T47D (cell line): ENCODE measurements at places on chromosomes 6 and 20.

GRCh38 chr6:117976030-117976651, 69.1 kb downstream of the SLC35F1 start:
- DNase-seq = peak; percentile 23

- no peak for DNase-seq
Observed at GRCh38 chr6:149423964-149424440, 23.9 kb downstream of the SUMO4 start.

DNA sequence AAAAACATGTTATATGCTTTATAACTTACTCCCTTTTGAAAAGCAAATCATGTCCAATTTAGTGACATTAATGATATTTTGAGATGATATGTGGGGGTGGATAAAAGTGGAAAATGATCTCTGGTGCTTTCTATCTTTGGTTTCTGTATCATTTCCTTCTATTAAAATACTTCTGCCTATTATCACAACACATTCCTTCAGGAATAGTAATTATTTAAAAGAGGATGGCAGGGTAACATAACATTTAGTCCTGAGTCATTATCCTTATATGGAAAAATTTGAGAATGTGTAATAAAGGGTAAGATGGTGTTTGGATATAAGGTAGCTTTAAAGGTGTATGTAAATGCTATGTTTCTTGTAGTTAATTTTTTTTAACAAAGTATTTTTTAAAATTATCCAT, 657.7 kb downstream of the PHF3 start:
- no peak for DNase-seq

- peak; percentile 74 for DNase-seq
Observed at GRCh38 chr20:33862709-33863403, 51.7 kb downstream of the CHMP4B start.

- peak; percentile 48 for DNase-seq
Observed at GRCh38 chr6:159692303-159693127, 526 bp downstream of the SOD2 start.

GRCh38 chr20:58431134-58431533, 42.1 kb downstream of the VAPB start:
- DNase-seq = no peak

GRCh38 chr6:24897186-24897585, 38.6 kb downstream of the RIPOR2 start:
- no peak for DNase-seq

GRCh38 chr6:77040568-77041195, 422.6 kb downstream of the HTR1B start:
- no peak for DNase-seq

GRCh38 chr6:100136590-100136989, 142.6 kb upstream of the MCHR2 start:
- no peak for DNase-seq

DNA sequence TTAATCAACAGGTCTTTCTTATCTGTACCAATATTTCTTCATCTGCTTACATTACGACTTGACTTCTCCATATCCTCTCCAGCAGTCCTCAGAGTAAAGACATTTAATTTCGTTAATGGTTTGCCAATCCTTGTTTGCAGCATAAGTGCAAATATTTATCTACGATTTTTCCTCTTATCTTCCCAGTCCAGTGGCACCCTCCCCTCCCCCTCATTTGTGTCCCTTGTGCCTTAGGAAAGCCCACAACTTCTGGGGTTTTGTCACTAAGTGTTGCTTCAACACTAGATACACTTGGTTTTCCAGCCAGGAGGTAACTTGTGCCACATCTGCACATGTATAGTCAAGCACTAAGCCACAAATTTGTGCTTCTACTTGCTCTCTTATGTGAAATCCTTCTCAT, 327.2 kb downstream of the CBLN4 start:
- no peak for DNase-seq

DNA sequence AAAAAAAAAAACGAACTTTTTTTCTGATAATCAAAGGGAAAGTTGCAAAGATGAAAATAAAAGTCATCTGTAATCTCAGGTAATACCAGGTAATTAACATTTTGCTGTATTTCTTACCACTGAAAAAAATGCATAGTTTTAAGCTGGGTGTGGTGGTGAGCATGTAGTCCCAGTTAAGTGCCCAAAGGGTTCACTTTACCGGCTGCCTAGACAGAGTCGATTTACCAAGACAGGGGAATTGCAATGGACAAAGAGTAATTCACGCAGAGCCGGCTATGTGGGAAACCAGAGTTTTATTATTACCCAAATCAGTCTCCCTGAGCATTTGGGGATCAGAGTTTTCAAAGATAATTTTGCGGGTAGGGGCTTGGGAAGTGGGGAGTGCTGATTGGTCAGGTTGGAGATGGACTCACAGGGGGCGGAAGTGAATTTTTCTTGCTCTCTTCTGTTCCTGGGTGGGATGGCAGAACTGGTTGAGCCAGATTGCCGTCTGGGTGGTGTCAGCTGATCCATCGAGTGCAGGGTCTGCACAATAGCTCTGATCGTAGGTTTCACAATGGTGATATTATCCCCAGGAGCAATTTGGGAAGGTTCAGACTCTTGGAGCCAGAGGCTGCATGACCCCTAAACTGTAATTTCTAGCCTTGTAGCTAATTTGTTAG, 51.9 kb downstream of the RPF2 start:
- no peak for DNase-seq

DNA sequence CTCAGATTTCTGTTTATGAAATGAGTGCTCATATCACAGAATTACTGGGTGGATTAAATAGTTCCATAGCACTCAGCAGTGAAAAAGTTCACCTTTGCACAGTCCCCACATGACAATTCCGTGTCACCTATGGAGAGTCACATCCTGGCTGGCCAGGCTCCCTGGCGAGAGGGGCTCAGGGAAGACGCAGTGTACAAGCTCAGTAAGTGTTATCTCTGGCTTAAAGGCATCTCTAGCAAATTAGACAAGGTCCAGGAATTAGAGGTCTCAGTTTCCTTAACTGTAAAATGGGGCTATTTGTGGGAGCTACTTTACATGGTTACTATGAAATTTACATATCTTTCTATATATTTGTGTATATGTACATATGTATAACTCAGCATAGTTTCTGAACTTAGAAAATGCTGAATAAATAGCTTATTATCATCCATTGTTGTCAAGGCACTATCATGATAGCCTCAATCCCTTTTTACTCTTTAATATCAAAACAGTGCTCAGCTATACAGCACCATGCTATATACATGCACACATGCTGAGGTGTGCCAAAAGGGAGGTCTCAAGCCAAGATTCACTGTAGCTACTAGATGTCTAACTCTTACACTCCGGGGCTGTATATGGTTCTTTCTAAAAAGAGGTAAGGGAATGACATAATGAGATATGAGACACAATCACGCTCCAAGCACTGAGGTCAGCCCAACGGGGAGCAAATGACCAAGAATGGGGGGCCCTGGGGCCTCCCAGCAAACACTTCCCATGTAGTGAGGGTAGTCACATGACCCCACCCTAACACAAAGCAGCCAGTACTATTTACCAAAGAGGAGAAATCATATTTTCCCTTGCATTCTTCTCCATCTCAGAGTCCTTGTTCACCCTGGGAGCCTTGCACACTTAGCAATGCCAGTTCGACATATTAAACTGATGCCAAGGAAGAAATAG, 59.4 kb downstream of the SLC22A23 start:
- no peak for DNase-seq

DNA sequence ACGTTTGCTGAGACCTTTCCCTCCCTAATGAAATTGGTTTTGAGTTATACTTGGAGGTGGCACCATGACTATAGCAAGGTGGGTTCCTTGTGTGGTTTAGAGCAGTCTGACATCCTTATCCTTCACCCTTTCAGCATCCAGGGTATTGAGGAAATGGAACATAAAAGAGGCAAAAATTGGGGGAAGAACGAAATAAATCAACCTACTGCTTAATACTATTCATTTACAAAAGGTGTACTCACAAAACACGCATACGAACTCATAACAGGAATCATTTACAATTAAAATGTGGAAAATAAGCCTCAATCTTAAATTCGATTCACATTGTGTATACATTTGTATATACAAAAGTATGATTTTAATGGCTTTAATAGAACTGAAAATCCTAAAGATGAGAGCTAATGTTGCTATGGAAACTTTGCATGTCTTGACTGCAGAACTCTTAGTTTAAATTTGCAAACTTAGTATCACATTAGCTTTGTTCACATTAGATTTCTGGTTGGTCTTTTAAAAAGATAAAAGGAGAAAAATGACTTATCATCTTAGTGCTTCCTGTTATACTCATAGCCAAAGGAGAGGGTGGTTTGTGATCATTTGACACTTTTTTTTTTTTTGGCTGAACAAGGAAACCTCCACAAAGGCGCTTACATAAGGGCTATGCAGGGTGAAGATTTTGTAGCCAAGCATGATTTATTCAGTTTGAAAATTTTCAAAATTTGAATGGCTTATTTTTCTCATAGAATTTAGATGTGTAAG, 76.1 kb upstream of the ATXN1 start:
- no peak for DNase-seq

- no peak for DNase-seq
Observed at GRCh38 chr6:38460186-38460585, 179.5 kb downstream of the BTBD9 start.

GRCh38 chr20:2930538-2930937, 57.3 kb downstream of the PTPRA start:
- DNase-seq = no peak

- no peak for DNase-seq
Observed at GRCh38 chr6:116191881-116192280, 62.0 kb downstream of the TSPYL4 start.

GRCh38 chr20:53793783-53794383, 200.2 kb upstream of the ZNF217 start:
- DNase-seq = no peak

DNA sequence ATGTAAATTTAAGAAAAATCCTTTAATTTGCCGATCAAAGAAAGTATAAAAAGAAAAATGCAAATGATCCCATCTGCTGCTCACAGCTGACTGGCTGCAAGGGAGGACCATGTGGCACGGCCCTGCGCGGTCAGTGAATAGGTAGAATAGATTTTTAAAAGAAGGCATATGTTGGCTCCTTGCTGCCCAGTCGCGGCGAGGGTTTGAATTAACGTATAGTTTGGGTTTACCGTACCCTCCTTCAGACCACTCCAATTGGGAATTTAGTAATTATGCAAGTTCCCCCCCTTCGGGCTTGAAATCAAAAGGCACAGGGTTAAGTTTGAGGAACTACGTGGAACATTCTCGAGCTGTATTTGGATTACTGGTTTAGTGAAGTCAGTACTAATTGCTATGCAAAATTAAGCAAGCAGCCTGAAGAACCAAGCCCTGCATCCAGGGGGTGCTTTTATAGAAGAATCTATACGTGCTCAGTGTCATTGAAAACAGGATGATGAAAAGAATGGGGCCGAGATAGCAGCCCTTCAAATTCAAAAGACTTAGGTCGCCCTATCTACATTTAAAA, 1.1 kb upstream of the BEND3 start:
- peak; percentile 42 for DNase-seq

- DNase-seq = no peak
Observed at GRCh38 chr6:96653181-96653580, 90.3 kb downstream of the FHL5 start.

- no peak for DNase-seq
Observed at GRCh38 chr6:24122139-24122538, 3.9 kb upstream of the NRSN1 start.

DNA sequence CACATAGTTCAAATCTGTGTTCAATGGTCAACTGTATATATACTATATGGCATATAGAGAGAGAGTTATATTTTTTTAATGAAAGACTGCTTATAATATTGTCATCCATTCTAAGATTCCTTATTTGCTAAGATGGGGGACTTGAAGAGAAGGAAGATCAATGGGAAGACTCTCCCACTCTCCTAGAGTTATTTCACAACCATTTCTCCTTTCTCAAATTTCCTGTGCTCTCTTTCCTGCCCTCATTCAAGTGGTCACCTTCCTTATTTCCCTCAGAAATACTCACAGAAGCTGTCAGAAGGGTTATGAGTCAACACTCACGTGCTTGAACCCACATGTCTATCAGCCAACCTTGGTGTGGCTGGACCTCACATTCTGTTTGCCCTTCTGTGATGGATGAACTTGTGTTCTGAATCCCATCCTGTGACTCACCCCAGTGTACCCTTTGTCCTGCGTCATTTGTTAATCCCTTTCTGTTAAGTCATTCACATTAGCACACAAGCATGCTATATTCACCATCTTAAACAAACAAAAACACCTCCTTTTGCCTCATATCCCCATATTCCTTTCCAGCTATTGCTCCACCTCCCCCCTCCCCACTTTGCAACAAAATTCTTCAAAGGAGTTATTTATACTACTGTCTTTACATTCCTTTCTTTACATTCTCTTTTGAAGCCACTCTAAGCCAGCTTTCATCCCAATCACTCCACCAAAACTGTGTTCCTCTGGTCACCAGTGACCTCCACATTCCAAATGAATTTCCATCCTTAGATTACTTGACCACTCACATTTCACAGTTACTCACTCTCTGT, 279.3 kb upstream of the TCF21 start:
- no peak for DNase-seq

DNA sequence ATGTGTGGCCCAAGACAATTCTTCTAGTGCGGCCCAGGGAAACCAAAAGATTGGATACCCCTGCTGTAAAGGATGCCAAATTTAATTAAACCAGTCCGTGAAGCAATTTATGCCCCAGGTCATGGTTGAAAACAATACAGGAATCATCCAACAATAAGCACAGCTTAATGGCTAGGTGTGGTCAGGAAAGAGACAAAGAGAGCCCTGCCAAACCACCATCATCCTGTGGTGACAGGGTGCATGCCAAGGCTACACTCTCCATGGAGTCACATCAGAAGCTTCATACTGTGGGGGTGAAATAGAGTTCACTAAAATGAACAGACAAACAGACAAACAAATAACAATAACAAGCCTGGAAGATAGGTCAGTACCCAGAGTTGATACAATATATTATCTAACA, 62.7 kb downstream of the DZANK1 start:
- no peak for DNase-seq

DNA sequence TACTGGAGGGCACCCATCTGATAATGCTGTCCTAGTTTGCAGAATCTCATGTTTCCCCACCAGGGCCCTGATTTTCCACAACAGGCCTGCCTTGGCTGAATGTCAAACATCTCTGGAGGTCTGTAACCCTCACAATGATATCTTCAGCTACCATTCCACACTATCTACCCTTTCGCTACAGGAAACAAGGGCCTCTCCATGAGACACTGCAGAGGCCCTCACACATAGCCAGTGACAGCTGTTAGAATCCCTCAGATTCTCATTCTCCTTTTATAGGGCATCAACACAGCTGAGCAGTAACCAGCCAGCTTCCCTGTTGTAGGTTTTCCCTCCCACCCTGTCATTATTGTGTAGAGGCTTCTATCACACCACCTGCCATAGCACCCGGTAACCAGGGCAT, 29.6 kb upstream of the MICB start:
- no peak for DNase-seq

DNA sequence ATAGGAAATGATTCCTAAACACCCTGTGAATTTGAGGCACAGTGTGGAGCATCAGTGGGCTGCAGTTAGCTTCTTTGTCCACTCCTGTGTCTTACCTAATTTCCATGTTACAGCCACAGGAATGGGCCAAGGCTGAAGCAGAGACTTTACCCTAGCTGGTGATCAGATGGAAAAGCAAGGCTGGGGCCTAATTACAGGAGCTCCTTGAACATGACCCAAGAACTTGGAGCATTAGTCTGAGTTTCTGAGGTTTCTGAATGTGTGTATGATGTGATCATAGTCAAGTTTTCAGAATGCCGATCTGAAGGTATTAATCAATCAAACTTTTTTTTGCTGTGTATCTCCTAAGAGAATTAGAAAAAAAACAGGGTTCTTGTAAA, 18.0 kb downstream of the HECA start:
- no peak for DNase-seq
